ENCODE measurements at places on chromosomes 12 and 14.
A peak's percentile ranks its signal among the peaks of the same experiment; 100 is the strongest.

DNA sequence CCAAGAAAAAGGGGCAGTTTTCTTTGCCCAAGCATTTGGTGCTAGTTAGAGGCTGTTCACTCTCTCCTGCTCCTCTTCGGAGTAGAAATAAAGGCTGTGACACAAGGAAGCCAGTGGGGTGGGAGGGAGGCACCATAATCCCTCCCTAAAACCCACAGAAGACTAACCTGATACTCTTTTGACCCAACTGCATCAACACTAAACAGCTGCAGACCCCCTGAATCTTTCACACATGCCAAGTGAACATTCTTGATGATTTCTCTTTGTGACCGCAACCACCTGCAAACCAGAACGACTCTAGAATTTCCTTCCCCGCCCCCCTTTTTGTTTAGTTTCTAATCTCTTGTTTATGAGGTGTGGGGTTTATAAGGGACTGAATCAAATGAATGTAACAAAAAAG lies 175.8 kb upstream of the BCL2L14 start:
- peak; percentile 40 for DNase-seq

- no peak for DNase-seq
Observed at GRCh38 chr14:20808162-20808483, 5.5 kb upstream of the RNASE1 start.

- DNase-seq = no peak
Observed at GRCh38 chr12:5123921-5124320, 80.2 kb downstream of the KCNA5 start.

DNA sequence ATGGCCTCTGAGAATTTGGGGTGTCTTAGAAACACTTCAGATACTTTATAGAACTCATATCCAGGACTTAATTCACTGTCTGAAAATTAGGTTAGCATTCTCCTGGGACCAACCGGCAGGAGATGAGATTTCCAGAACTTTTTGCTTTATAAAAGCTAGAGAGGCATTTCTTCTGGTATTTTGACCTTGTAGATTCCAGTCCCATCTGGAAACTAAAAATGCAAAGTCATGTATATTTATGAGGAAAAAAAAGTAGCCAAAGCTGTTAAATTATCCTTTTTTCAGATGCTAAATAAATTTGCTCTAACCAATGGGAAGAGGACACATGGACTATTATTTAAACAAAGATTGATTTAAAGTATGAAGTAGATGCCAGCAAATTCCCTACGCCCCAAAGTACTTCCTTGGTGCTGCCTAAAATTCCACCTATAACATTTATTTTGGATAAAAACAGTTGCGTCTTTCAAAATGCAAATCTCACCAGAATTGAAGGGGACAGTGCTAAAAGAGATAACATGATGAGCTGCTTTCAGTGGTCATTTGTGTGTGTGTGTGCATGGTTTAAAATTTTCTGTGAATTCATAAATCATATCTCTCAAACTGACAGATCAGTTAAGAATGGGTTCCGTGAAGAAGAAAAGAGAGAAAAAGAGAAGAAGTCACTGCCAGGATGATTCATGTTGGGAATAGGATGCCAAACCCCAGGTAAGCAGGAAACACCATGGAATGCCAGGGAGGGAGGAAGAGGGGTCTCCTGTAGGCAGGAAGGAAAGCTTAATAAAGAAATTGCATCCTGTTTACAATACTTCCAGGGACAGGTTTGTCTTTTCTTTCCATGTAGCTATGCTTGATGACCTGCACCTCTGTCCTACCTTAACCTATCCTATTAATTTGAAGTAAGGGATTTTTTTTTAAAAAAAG lies 97.7 kb upstream of the RGS6 start:
- DNase-seq = no peak

- DNase-seq = no peak
Observed at GRCh38 chr14:50932592-50933495, 11.4 kb downstream of the PYGL start.

- no peak for DNase-seq
Observed at GRCh38 chr12:78698747-78699146, 165.8 kb upstream of the SYT1 start.

GRCh38 chr12:110079477-110080400 lies 31.4 kb upstream of the C12orf76 start:
- peak; percentile 84 for DNase-seq

DNA sequence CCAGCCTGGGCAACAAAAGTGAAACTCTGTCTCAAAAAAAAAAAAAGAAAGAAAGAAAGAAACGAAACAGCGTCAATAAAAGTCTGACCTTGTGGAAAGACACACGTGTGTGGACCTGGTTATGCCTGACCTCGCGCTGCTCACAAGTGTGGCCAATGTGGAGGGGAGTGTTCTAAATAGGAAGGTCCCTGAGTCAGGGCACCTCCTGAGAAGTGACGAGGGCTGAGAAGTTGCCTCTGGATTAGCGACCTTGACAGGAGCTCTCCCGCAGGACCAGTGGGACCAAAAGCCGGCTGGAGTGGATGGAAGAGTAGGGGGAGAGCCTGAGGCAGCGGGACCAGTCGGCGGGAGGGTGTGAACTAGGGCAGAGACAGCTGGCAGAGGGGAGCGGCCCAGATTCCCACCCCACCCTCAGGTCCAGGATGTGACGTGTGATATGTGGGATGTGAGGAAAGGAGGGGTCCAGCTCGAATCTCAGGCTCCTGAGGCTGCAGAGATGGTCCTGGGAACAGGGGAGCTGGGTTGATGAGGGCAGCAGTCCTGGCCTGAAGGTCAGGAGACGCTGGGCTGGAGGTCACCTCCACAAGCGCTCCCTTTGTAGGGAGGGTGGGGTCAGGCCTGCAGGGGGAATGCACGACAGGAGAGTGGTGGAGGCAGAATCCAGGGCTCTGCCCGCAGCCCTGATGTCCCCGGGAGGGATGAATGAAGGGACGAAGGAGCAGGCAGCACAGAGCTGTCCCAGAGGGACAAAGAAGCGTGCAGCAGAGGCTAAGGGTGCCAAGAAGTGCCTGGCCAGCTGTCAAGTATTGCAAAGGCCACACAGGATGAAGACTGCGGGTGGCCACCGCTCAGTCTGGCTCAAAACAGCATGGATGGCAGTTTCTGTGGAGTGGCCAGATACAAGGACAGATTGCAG lies 24.8 kb upstream of the GPR68 start:
- DNase-seq = no peak

- DNase-seq = no peak
Observed at GRCh38 chr12:102031852-102032251, 29.9 kb downstream of the WASHC3 start.

GRCh38 chr14:101507836-101508150 lies 53.5 kb upstream of the DIO3 start:
- DNase-seq = no peak

DNA sequence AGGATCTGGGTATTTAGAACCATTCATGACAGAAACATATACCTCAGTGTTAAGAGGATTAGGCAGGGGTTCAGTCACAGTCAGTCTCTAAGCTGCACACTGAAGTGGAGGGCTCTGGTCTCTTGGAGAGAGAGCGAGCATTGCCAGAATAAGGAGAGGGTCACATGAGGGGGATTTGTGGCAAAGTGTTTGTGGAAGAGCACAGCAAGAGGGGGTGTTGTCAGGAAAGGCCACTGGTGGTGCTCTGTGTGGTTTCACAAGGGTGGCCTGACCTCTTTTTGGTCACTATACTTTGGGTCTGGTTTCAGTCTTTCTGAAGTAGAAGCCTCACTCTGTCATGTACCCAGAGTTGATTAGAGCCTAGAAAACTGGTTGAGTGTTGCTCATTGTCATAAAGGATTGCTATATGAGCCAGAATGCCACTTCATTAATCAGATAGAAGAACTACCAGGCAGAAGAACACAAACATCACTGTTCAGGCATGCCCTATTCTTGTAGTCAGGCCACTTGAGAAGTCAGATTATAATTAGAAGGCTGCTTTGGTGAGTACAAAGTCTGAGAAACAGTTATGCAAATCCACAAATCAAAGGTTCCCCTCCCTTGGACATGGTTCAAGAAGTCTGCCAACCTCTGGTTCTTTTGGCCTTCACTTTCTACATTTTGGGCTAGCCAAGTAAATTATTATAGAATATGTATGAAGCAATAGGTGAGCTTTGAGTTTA lies 8.4 kb downstream of the TMEM19 start:
- no peak for DNase-seq

GRCh38 chr12:130184404-130185090 lies 22.3 kb downstream of the FZD10 start:
- DNase-seq = no peak

DNA sequence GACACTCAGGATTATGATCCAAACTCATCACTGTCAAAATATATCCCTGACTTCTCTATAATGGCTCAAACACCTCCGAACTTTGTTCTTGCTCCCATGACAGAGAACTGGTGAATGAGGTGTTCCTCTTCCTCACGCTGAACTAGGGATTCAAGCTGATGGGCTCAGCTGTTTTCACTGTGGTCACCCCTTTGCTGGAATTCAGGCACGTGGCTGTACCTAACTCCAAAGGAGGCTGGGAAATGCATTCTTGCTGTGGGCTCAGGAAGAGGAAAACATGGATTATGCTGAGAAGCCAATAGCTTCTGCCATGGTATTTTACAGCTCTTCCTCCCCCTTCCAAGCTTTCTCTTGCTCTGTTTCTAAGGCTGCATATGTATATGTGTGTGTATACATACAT lies 43.9 kb downstream of the STXBP6 start:
- DNase-seq = no peak

DNA sequence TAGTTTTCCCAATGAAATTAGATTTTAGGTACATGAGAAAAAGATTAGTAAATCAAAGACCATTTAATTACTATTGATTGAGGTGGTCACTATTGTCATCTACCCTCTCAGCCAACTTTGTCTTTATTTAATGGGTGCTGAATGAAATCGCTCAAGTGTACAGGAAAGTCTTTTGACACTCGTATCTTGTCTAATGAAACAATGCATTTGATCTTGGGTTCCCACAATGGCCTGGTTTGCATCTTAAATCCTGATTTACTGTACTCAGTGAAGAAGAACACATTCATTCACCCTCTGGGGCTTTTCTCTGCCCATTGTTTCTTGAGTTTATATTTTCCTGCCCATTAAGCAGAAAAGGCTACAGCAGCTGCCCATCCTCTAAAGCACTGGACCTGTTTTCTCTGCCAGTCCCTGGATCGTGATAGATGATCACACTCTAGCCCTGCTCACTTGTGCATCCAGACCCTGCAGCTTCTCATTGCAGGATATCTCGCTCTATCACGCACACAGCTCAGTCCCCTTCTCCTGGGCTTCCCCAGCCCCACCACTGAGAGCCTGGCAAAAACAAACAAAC lies 1369.3 kb downstream of the AACS start:
- no peak for DNase-seq

DNA sequence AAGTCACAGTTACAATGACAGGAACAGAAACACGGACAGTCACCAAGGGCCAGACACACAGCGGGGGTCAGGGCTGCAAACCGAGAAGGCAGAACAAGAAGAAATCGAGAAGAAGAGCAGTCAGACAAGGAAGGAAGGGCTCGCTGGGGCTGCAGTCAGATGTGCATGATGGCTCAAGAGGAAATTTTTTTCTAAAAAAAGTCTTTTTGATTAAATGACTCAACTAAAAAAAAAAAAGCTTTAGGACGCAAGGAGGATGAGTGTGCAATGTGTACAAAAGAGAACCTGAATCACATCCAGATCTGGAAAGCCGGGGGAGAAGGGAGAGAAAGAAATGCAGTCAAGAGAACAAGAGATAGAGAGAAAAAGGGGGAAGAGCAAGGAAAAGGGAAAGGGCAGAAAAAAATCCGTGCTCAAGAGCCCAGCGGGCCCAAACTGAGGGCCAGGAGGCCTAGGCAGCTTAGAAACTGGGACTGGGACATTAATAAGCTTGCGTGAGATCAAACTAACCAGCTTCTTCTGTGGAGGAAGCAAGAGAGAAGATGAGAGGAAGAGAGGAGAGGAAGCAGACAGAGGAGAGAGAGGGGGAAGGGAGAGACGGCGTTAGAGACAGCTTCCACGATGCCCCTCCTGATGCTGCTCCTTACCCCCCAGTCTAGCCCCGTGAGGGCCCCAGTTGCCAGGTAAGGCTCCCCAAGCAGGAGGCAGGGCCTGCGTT lies 6.7 kb downstream of the IFFO1 start:
- no peak for DNase-seq

DNA sequence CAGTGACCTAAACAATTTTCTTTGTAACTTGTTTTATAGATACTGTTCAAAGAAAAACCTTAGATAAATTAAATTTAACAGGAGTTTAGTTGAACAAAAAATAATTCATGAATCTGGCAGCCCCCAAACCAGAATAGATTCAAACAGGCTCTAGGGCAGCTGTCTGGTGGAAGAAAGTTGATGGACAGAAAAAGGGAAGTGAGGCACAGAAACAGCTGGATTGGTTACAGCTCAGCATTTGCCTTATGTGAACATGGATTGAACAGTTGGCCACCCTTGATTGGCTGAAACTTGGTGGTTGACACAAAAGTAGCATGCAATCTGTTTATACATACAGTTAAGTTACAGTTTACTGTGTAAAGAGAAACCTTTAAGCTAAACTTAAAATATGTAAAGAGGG lies 954.3 kb upstream of the FLRT2 start:
- DNase-seq = no peak

DNA sequence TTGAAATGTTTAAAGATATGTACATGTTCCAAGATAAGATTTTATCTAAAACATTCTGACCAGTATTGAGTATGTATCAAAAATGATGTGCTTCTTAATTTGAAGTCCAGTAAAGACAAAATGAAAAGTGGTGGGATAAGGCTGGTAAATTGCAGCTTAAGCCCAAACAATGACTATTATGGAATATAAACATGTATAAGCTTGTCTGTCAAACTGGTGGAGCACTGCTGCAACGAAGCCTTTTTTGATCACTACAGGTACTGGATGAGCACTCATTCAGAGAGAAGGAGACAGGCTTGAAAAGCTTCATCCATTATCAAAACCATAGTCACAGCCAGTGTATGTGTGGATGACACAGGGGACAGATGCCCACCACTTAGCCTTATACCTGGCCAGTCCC lies 138.4 kb downstream of the ATP23 start:
- DNase-seq = no peak

- no peak for DNase-seq
Observed at GRCh38 chr12:89243771-89244170, 108.5 kb downstream of the DUSP6 start.

DNA sequence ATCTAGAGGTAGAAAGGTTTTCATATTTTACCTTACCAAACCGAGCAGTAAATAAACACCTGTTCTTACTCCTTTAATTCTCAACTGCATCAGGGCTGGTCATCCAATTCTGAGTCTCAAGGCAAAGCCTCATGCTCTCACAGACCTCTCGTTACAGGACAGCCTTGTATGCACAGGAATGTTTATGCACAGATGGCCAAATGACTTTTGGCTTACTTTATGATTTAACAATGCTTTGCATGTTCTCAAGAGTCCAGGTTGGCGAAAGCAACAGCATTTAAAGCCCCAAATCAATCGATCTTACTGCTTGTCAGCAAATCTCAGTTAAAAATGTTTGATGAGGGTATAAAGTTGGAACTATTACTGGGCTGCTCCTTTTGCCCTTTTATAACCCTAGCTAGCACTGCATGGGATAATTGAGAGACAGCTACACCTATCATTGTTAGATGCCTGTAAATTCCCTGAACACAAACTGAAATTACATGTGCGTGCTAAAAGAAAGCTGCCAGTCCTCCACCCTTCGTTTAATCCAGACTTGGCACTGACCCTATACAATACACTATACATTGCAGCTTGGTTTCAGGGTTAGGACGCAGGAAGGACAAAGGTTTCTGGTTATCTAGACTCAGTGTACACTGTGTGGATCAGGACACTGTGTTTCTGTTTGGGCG lies 63.6 kb downstream of the TMCC3 start:
- DNase-seq = no peak

All from stimulated activated effector memory CD8-positive, alpha-beta T cell treated with anti-CD3 and anti-CD28 coated beads, Interleukin-12 subunit alpha, Interleukin-12 subunit beta, amount 100 ng/mL, for 72 hours (primary cell).